Choroid plexus epithelial cell (primary cell): ENCODE measurements at places on chromosomes 13 and 19.

DNA sequence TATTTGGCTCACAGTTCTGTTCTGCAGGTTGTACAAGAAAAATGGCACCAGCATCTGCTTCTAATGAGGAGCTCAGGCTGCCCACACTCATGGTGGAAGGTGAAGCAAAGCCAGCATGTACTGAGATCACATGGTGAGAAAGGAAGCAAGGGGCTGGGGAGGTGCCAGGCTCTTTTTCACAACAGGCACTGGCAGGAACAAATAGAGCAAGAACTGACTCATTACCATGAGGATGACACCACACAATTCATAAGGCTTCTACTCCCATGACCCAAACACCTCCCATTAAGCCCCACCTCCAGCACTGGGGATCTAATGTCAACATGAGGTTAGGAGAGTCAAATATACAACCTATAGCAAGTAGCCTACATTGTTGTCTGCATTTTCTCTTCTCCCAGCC is 522.6 kb downstream of the RFC3 start:
- DNase-seq, result peak; percentile 69

DNA sequence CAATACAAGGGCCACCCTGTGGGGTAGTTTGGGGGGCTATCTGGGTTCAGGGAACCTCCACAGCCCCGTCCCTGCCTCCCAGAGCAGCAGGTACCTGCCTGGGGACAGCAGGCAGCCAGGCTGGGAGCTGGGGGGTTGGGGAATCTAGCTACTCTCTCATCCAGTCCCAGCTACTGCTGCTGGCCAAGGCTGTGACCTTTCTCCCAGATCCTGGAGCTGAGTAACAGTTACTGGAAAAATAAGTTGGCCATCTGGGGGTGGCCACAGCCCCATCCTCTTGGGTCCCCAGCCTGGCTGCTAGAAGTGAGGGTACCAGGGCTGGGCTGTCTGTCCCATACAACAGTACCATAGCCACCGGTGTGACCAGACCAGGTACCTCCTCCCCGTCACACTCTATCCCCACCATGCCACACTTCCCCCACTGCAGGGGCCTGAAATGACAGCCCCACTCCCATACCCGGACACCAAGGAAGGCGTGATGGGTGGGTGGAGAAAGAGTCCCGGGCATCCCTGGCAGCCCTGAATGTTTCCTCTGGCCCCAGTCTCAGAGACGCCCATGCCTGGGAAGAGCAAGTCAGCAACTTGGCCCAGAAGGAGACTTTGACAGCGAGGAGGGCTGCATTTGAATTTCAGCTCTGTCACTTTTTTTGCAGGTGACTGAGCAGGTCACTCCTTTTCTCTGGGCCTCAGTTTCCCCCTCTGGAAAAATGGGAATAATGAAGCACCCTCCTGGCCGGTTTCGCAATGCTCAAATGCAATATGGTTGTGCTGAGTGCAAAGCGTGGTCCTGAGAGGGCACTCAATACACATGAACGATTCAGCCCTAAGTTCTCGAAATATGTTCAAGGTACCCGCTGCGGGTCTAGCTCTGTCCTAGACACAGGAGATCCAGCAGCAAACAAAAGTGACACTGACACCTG is 30.7 kb upstream of the NFIC start:
- no peak for DNase-seq

DNA sequence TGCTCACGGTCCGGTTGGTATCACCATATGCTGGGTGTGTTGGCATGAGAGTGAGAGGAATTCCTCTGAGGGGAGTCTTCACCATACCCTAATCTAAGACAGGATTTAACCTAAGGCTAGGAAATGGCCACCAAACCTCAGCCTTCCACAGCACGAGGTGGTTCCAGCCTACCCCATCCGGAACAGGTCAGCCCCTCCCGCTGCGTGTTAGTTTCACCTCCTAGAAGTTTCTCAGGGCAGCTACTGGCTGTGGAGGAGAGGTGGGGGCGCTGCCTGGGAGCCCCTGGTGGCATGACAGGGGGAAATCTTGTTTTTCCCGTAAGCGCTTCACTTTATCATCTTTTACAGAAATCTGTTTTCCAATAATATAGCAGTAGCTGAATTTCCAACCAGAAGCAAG is 55.1 kb downstream of the RGCC start:
- no peak for DNase-seq

- DNase-seq, result no peak
Observed at GRCh38 chr13:104571893-104572229, 1505.6 kb upstream of the SLC10A2 start.

- DNase-seq, result no peak
Observed at GRCh38 chr13:94296471-94296870, 183.0 kb downstream of the DCT start.

DNA sequence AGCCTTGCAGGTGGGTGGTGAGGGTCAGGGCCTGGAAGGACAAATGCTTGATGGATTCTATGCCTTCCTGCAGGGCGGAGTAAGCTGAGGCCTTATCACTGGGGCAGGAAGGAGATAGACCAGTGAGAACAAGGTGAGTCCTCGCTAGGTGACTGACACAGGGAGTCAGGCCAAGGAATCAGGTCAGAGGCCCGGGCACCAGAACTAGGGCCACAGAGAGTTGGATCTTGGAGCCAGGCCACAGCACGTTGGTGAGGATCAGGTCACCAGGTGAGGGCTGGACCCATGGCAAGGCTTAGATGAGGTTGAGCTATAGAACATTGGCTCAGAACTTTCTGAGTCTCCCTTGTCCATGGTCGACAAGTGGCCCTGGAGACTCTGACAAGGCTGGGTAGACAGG is 328.2 kb downstream of the FOXO1 start:
- no peak for DNase-seq

DNA sequence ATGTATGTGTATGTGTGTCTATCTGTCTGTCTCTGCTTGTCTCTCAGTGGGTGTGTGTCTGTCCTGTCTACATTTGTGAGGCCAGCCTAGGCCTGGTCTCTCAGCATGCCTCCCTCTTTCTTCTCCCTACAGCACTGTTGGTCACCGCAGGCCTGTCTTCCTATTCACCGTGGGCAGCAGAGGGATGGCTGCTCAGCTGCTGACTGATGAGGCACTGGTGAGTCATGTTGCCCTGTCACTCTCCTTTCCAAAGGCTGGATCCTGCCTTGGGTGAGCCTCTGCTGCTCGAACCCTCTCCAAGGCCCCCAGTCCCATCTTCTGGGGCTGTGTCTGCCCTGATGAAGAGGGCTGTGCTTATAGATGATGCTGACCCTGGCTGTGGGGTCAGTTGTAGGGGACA is 6.3 kb downstream of the ZNF71 start:
- peak; percentile 12 for DNase-seq

GRCh38 chr13:38429916-38430315 is 80.3 kb downstream of the UFM1 start:
- no peak for DNase-seq

DNA sequence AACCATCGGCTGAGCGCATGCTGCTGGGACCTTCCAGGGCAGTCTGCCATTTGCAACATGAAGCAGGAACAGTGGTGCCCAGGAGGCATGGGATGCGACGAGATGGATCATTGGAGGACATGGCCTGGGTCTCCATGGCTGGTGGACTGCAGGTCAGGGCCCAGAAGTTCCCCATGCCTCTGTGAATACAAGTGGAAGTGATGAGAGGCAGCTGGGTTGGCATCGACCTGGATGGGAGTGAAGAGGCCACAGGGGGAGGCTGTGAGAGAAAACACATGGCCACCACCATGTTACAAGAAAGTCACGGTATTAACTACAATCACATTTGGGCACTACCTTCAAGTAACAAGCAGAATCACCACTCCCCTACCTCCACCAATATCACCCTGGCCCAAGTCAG is 262.0 kb downstream of the FOXO1 start:
- no peak for DNase-seq

DNA sequence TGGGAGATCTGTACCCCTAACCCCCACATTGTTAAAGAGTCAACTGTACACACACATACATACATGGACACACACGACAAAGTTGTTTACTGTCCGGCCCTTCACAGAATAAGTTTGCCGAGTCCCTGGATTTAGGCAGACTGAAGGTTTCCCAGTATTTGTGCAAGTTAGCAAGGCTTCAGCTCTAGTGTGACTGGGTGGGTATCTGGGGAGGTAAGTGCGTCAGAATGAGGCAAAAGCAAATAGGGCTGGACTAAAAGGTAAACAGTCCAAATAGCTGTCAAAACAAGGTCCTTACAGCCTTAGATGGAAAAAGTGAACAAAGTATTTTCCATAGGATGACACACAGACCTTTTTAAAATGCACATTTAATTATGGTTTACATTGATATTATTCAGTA is 228.4 kb upstream of the UFM1 start:
- no peak for DNase-seq

DNA sequence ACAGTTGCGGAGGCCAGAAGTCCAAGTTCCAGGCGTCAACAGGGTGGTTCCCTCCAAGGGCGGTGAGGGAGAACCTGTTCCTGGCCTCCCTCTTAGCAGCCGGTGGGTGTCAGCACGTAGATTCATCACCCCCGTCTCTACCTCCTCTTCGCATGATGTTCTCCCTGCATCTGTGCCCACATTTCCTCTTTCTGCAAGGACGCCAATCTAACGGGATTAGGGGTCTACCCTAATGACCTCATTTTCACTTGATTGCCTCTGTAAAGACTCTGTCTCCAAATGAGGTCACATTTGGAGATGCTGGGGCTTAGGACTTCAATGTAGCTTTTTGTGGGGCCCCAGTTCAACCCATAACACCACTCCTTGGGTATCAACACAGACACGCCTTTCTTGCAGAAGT is 38.5 kb downstream of the DPF1 start:
- no peak for DNase-seq

DNA sequence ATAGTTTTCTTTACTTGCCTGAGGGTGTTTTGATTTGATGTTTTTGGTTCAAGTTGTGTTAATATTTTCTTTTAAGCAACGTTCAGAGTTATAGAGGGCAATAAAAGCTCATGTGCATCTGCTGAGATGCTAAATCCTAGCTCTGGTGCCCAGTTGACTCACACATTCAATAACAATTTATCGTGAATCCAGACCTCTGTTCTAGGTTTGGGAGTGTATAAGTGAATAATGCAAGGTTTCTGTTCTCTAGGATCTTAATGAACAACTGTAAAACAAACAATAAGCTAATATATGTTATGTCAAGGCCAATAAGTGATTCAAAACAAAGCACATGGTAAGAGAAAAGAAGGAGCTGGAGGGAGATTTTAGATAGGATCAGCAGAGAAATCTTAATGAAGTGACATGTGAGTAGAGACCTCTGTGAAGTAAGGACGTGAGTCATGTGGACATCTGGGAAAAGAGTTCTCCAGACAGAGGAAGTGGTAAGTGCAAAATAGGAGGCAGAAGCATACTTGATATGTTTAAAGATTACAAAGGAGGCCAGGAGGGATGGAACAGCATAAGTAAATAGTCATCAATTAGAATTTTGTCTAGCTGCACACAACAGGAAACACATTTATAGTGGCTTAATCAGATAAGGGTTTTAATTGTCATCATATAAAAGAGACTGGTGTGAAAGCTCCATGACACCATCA is 278.5 kb upstream of the HTR2A start:
- DNase-seq, result peak; percentile 81

DNA sequence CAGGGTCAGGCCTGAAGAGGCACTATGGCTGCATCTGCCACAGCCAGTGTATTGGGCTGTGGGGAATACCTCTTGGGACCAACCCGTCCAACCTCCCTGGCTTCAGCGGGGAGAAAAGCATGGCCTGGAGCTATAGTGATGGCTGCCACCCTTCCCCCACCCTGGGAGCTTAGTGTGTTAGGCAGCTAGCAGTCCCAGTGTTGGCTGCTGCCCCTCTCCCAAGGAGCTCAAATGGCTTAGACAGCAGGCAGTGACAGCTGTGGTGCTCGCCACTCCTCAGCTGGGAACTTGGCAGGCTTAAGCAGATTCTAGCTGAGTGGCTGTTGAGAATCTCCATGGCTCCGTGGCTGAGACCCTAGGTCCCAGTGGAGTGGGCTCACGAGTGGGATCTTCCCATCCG is 19.7 kb downstream of the ACOD1 start:
- no peak for DNase-seq

GRCh38 chr13:107886118-107886517 is 329.2 kb downstream of the LIG4 start:
- no peak for DNase-seq

DNA sequence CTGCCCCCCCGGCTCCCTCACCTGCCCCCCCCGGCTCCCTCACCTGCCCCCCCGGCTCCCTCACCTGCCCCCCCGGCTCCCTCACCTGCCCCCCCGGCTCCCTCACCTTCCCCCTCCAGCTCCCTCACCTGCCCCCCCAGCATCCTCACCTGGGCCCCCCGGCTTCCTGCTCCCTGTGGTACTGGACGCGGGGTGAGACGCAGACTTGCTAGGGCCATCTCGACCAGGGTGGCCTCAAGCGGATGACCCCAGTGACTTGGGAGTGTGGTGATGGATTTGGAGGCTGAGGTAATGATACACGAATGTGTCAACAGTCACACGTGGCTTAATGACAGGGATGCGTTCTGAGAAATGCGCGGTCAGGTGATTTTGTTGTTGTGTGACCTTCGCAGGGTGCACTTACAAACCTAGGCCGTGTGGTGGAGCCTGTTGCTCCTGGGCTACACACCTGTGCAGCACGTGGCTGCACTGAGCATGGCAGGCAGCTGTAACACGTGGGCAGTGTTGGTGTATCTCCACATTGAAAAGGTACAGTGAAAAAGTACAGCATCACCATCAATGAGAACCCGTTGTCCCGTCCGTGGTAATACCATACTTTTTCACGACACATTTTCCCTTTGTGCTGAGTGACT is 197.8 kb downstream of the TEX29 start:
- no peak for DNase-seq

- DNase-seq, result peak; percentile 73
Observed at GRCh38 chr19:30649934-30650614, 277.9 kb downstream of the ZNF536 start.

- DNase-seq, result no peak
Observed at GRCh38 chr19:44573627-44574026, 39.7 kb upstream of the IGSF23 start.

DNA sequence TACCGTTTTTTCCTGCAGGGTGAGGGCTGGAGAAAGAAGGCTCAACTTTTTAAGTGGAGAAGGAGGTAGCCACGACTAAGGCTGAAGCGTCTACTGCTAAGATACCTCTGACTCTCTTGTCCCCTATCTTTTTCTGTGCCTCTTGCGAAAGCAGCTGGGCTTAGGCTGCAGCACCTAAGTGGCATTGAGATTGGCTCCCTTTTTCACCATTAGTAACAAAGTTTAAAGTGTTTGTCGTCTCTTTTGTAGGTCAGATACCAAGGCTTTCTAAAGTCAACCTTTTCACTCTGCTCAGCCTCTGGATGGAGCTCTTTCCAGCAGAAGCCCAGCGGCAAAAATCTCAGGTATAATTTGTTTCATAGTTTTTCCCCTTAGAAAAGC is 887 bp downstream of the CDADC1 start:
- DNase-seq, result peak; percentile 39

DNA sequence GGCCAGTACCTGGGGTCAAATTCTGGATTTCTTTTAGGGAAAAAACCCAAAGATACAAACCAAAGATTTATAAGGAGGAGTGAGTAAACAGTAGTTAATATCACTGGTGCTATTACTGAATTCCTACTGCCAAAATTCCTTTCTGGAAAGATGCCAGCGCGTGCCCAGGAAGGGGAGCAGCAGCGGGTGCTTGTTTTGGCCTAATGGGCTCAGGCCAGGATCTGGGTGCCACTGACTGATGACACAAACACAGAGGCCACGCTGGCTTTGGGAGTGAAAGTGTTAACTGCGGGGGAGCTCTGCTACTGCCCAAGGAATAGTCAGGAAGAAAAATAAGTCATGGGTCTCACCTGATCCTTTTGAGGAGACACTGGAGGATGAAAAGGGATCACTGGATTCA is 61.2 kb downstream of the KLF2 start:
- no peak for DNase-seq

GRCh38 chr19:44796701-44797115 is 12.2 kb upstream of the BCAM start:
- peak; percentile 61 for DNase-seq

- DNase-seq, result no peak
Observed at GRCh38 chr19:19774354-19775033, 41.6 kb upstream of the ZNF14 start.
